ENCODE measurements at places on chromosomes 11 and 22.
A peak's percentile ranks its signal among the peaks of the same experiment; 100 is the strongest.

DNA sequence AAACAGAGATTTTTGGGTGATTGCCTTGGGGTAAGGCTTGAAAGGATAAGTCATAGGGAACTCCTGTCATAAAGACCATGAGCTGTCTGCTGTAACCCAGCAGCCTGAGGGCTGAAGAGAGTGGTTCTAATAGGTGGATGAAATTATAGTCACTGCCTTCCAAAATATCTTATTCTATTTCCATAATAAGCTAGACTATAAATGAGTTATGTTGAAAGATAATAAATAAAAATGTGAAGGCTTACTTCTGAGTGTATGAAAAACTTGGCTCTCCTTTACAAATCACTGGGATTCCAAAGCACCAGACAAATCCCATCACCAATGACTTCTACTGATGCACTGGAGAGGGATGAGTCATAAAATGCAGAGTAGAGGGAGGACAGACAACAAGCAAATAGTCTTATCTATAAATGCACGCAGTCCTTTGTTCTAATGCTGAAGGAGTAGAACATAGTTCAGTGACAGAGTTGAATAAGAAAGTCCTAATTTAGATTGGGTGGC lies 775.0 kb upstream of the LRRC4C start:
- DNase-seq: no peak

DNA sequence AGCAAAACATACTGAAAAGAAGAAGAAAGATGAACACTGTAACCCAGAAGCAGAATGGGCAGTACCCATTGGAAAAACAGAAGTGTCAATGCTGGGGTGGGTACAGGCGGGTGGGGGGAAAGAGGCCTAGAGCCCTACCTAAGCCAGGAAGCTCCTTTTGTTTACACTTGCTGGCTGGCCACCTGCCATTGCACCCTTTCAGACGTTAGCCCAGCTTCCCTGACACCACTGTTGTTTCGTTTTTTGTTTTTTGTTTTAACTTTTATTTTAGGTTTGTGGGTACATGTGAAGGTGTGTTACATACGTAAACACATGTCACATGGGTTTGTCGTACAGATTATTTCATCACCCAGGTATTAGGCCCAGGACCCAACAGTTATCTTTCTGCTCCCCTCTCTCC lies 55.4 kb downstream of the PLEKHA7 start:
- DNase-seq: no peak

GRCh38 chr22:20431511-20432192 lies 6.0 kb downstream of the SCARF2 start:
- DNase-seq: no peak

DNA sequence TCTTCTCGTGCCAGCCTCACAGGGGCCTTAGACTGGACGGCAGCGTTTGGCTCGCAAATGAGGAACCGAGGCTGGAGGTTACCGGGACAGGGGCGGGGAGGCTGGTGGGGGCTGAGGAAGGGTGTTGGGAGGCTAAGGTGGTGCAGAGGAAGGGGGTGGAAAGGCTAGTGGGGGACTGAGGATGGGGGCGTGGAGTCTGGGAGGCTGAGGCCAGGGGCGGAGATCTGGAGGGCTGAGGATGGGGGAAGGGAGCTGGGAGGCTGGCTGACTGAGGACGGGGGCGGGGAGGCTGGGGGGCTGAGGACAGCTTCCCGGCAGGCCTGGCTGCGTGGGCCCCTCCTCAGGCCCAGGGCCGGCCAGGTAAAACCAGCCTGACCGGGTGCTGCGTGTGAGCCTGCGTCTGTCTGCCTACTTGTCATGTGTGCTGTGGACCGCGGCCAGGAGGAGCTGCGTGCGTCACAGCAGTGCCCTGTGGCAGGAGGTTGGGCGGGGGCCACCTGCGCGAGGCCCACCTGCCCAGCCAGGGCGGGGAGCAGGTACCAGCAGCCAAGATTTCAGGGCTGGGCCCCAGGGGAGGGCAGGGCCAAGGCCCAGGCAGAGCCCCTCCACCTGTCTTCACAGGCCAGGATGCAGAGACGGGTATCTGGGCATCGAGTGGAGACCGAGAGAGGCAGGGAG lies 9.4 kb upstream of the PIM3 start:
- no peak for DNase-seq

- DNase-seq: no peak
Measured at GRCh38 chr11:117919781-117920221, 9.4 kb downstream of the TMPRSS13 start.

- DNase-seq: no peak
Measured at GRCh38 chr11:87179621-87180020, 141.9 kb downstream of the TMEM135 start.

- DNase-seq: no peak
Measured at GRCh38 chr11:124892750-124893454, 4.8 kb downstream of the ROBO4 start.

DNA sequence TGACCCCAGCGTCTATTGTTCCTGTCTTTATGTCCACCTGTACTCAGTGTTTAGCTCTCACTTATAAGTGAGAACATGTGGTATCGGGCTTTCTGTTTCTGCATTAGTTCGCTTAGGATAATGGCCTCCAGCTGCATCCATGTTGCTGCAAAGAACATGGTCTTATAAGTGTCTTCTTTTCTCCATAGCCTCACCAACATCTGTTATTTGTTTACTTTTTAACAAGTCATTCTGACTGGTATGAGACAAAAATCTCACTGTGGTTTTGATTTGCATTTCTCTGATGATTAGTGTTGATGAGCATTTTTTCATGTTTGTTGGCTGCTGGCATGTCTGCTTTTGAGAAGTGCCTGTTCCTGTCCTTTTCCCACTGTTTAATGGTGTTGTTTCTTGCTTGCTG lies 21.7 kb upstream of the SLN start:
- peak; percentile 57 for DNase-seq

- DNase-seq: no peak
Measured at GRCh38 chr11:126754591-126755426, 245.8 kb downstream of the KIRREL3 start.

- no peak for DNase-seq
Measured at GRCh38 chr22:30238661-30239487, 7.7 kb downstream of the LIF start.

GRCh38 chr22:43812890-43813289 lies 785 bp upstream of the EFCAB6 start:
- DNase-seq: no peak

GRCh38 chr22:19710020-19710768 lies 4.1 kb upstream of the SEPTIN5 start:
- DNase-seq: no peak

GRCh38 chr11:134026655-134027343 lies 42.1 kb upstream of the JAM3 start:
- DNase-seq: peak; percentile 22

- no peak for DNase-seq
Measured at GRCh38 chr11:88122956-88123355, 52.3 kb downstream of the RAB38 start.
